Hippocampal formation (tissue), 2 donors: ENCODE measurements at places on chromosomes 6 and 20.

GRCh38 chr6:11858439-11858838 lies 79.8 kb upstream of the ADTRP start:
- no peak for DNase-seq

DNA sequence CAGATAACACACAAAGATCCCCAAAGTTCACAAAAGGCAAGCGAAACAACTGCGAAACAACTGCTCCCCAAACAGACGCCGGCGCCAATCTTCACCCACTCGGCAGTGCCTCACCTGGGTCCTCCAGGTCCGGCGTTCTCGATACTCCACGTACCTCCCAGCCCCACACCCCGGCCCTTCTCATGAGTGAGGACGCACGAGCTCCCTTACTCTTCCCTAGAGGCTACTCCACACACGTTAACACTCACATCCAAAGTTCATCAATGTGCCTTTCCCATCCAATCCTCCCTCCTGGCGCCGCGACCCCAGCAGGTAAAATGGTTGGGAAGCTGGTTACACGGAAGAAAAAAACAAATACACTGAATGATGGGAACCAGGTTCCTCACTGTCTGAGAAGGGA lies 77.0 kb downstream of the TAF4 start:
- DNase-seq = no peak

DNA sequence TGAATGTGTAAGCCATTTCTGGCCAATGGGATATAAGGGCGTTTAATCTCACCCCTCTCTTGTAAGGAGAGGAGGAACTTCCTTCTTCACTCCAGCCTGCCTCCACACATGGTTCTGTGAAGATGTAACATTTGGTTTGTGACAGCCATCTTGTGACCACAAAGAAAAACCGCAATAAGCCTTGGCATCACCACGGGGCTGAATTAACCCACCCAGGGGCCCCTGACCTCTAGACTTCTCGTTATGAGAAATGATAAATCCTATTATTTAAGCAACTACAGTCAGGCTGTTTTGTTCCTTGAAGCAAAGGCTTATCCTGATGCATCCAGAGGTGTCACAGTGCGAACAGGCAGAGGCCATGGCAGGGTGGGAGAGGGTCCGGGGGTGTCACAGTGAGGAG lies 139.7 kb downstream of the CDC5L start:
- DNase-seq = no peak

DNA sequence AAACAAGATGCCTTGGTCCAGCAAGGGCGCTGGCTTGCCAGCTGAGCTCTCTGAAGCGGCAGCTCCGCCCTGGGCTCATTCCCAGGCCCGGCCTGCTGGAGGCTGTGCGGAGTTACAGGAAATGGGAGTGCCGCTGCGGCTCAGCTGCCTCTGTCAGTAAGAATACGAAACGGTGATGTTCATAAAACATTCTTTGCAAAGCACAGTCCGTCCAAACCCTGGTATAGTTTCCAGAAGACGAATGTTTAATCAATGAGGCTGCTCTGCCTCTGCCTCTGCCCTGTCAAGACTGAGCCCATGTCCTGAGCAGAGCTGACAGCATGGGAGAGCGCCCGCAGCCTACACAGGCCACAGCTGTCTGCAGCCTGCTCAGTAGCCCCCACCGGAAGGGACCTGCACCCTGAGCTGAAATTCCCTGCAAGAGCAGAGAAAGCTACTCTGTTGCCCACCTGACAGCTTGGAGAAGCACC lies 153.3 kb upstream of the SNX9 start:
- DNase-seq = peak; percentile 60

DNA sequence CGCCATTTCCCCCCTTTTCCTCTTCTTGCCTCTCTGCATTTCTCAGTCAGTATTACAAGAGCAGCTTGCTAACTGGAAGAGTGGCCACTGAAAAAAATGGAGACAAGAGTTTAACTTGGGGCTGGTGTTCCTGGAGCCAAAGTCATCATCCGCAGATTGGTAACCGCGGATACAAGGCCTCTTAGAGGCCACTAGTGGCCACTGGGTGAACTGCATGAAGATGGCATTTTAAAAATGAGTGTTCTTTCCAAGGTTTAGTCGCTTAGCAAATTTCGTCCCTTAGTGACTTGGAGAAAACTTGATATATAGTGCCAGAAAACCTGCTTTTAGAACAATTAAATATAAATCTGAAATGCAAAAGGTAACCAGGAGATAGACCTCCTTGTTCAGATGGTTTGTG lies 4.8 kb downstream of the F13A1 start:
- no peak for DNase-seq

DNA sequence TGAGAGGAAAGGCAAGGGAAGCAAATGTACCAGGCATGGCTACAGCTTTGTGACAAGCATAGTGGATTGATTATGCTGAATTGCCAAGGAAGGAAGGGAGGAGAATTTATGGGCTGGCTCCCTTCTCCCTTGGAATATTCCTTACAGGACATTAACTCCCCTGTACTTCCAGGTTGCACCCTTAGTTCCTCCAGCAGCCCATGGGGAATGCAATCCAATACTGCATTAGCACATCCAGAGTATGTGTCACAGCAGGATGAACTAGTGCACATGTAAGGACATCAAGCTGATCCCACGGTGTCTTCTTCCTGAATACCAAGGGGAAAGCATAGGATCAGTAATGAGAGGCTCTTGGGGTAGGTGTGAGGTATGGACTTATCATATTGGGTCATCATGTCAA lies 390.7 kb upstream of the POU3F2 start:
- no peak for DNase-seq

- no peak for DNase-seq
Observed at GRCh38 chr6:2441601-2442475, 196.4 kb upstream of the GMDS start.

DNA sequence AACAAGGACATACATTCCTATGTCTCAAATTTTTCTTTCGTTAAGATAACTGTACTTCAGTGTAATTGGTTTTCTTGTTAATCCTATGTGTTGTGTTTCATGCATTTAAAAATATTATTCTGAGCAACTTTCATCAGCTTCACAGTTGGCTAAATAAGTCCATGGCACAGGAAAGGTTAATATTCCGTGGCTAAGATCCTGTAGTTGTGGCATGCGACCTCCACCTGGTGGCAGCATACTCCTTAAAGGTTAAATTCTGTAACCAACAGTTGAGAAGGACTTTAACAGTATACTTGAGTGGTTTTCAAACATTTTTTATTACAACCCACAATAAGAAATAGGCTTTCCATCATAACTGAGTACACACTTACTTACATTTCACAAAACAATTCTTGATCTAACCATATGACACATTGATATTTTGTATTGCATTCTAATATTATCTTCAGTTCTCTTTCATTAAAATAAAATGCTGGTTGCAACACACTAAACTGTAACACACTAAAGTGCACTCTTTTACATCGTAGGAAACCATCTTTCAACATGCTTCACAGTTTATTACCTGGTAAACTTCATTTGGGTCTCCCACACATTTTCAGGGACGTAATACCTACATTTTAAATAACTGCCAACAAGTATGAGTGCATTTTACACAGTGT lies 118.3 kb downstream of the SLX4IP start:
- DNase-seq = no peak

DNA sequence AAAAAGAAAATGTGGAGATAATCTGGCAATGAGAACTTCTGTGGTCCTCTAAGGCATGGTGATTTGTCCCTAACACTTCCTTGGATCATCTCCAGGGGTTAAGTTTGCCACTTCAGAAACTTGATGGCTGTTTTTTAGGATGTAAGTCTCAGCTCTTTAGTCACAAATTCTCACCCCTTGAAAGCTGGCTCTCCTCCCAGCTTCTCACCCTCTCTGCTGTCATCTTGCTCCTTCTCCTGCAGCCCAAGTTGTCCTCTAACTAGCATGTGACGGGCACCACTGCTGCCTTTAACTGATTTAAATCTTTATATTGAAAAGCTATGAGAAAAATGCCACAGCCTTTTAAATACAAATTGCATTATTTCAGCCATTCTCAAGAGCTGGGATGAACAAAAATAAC lies 107.8 kb downstream of the MAP3K5 start:
- DNase-seq = no peak

DNA sequence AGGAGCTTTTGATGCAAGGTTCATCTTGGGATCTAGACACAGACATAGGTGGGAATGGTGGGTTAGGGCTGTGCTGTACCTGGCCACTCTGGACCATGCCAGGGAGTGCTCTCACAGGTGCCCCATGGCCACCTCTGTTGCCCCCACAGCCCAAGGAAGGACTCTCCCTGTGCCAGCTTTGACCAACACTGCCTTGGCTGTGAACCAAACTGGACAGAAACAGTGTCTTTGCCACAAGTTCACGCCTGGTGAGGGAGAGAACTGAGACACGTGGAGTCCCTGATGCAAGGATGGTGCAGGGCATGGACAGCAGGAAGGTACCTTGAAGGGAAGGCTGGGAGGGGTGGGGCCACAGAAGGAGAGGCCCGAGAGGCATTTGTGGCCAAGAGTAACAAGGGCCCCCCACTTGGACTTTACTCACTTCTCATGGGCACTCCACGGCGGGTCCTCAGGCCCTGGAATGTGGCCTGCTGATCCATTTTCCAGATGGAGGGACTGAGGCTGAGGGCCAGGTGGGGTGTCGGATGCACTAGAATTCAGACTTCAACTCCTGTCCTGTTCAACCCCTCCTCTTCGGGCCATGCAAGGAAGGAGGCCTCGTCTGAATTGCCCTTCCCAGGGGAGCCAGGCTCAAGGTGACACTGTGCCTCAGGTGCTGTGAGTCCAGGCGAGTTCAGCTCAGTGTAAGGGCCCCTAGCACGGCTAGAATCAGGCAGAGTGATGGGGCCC lies 103.3 kb downstream of the YTHDF1 start:
- DNase-seq = no peak

GRCh38 chr6:105869835-105870440 lies 216.2 kb upstream of the PRDM1 start:
- DNase-seq = no peak

DNA sequence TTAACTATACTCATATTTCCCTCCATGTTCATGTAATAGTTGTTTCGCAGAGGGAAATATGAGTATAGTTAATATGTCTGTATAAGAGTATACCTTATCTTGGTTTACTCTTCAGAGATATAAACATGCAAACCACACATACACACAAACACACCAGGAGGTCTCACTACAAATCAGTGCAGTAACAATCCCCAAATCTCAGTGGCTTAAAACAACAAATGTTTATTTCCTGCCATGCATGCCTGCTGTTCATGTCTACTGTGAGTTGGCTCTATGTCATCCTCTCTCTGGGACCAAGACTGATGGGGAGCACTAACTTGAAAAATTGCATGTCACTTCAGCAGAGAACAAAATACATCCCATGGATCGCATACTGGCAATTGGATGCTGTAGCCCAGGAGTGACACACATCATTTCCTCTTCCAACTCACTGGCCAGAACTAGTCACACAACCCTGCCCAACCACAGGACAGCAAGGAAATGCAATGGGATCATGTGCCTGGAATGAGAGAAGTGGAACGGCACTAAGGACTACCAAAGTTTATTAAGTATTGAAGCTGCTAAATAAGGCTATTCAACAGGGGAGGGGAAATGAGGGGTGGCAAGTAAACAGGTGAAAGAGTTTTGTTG lies 89.0 kb upstream of the DTNBP1 start:
- no peak for DNase-seq

- no peak for DNase-seq
Observed at GRCh38 chr6:139939189-139939979, 564.9 kb upstream of the CITED2 start.

- no peak for DNase-seq
Observed at GRCh38 chr6:11080296-11080695, 13.3 kb upstream of the SMIM13 start.

DNA sequence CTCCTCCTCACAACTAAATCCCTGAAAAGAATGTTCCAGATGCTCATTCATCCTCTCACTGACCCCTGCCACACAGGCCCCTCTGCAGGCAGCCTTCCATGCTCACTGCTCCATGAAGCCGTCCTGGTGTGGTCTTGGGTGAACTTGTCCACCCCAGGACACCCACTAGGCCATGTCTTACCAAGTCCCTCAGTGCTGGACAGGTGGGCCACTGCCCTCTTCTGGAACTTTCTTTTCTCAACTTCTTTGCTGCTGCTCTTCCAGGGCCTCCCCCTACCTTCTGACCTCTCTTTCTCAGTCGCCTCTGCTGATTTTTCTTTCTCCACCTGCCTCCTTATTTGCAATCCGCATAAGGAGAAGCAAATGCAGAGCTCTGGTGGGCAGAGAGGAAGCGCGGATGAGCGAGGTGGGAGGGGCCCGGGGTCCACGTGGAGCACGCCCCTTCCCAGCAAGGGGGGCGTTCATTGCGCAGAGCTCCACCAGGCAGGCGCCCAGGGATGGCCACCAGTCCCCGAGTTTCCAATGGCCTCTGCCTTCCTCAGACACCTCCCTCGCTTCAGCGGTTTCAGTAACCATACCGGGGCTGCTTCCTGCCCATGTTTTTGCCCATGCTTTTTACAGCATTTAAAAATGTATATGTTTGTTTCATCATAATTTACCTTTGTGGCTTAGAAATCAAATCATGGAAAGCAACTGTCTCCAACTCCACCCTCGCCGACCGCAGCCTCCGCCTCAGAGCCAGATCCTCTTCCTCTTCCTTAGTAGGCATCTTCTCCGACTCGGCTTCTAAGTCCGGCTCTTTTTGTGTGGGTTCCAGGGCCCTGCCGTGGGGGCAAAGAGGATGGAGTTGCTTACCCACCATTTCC lies 129.6 kb downstream of the ZDHHC14 start:
- DNase-seq = no peak

DNA sequence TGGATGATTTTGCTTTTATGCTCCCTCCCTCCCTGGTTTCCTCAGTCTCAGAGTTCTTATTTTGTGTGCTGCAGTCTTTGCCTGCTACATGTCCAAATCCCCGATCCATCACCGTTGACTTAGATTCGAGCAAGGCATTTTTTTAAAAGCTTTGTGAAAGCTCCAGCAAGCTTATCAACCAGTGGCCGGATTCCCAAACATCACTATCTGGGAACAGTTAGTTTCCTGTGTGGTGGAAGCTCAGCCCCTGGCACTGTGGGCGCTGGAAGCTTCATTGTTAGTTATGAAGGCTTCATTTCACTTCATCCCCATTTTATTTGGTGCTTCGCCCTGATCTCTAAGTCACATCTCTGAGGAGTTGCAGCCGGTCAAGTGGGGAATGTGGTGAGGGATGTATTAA lies 44.7 kb downstream of the DEK start:
- DNase-seq = no peak

DNA sequence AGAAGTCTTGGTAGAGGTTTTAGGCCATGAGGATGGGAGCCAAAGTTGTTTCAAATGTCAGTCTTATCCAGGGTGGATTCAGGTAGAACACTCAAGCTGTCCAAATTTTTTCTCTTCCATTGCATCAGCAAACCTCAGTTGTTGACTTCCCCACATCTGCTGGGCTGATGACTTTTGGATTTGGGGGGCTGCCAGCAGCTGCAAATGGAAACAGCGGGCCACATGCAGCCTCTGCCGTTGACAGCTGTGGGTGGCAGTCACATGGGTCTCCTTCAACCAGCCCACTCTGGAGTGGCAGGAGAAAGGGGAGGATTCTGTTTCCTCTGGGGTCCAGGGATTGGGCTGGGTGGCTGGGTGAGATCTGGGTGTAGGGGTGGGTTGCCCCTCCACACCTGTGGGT lies 5.8 kb upstream of the MLN start:
- DNase-seq = no peak

GRCh38 chr6:107125771-107126170 lies 10.5 kb upstream of the BEND3 start:
- no peak for DNase-seq
